Head of caudate nucleus (tissue), 42 donors: ENCODE measurements at places on chromosomes 11 and 22.

DNA sequence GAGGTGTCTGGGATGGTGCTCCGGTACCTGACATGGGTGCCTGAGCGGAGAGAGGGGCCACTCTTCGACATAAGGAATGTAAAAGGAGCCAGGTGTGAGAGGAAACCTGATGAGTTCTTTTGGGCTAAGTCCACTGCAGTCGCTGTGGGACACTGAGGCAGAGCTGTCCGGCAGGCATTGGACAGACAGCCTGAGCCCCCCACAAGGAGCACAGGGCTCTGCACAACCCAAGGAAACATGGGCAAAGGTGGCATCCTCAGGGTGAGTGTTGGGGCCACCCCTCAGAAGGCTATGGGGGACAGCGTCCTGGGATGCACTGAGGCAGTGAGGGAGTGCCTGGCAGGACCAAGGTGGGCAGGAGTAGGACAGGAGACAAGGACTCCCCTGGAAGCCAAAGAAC, 57.7 kb upstream of the EMID1 start:
- no peak for DNase-seq

DNA sequence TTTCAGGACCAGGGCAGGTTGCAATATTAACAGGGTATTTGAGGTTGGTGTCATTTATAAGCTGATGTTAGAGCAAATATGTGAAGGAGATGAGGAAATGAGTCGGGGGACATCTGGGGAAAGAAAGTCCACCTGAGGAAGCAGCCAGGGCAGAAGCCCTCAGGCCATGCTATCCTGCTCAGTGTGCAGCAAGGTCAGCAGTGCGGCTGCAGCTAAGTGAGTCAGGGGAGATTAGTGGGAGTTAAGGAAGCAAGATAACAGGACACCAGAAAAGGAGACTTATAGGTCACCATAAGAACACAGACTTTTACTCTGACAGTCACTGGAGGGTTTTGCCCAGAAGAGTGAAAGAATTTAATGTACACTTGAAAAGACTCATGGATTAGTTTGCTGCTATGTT, 468.9 kb downstream of the NTM start:
- DNase-seq: no peak

- DNase-seq: no peak
Measured at GRCh38 chr11:23732026-23732425, 764.8 kb upstream of the LUZP2 start.

GRCh38 chr22:49177666-49178065, 650.0 kb downstream of the BRD1 start:
- no peak for DNase-seq

DNA sequence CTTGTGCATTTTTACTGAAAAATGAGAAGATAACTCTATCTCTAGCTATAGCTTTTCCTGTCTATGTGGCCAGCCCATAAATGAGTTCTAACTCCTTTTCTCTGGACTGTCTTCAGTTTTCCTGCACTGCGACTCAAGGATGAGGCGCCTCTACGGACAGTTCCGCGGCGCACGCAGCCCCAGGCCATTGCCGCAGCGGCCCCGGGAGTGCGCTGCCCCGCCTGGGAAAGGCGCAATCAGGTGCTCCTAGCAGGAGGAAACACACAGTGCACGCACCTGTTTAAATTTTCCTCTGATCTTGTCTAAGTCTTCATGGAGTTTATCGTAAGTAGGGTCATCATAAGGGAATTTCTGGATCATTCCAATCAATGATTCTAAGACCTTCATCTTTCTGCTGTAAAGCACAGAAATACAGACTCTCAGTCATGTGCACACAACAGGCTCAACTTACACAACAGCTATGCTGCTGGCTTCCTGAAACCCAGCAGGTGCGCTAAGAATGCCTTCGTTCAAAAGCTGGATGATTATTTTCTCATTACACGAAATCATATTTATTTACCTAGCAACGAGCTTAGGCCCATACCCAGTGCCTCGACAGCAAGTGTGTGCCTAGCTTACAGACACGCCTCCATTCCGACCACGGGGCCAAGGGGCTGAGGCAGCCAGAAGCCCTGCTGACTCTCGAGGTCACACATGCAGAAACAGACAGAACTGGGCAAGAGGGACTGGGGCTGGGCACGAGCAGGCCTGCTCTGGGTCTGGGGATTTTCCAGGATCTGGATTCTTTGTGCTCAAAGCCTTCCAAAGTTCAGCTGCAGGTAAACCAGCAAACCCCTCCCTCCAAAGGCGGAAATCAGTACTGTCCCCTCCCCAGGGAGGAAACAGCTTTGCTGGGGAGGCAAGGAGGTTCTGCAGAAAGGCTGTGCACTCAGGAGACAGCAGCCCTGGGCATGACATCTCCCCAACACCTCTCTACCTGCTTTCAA, 7.2 kb downstream of the LTO1 start:
- no peak for DNase-seq

DNA sequence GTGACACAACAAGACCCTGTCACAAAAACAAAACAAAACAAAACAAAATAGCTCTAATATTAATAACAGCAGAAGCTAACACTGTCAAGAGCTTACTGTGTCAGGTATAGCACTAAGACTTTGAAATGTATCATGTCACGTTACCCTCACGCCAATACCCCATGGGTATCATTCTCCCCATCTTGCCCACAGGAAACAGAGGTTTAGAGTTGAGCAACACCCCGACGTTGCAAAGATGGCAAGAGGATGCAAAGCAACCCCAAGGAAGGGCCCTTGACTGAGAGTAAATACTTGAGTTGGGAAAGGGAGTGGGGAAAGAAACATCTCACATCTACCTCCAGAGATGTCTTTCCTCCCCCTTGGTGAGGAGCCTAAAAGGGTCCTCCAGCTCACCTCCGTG, 366.8 kb downstream of the LARGE1 start:
- DNase-seq: no peak

DNA sequence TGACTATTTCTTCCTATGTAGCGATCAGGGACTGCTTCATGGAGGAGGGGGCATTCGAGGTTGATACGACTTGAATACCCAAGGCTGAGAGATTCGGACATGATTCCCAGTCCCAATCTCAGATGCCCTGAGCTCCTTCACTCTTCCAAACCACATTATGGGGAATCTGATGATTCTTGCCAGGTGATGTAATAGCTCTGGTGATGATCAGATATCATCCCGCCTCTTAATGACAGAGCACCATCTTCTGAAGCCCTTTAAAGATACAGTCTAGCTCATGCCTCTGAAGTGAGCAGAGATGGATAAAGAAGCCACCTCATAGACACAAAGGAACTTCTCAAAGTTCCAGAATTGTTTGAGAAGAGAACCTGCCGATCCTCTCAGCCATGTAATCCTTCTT, 8.9 kb upstream of the CLMP start:
- no peak for DNase-seq
